ENCODE measurements at places on chromosomes 4 and X. TPM values are rescaled to one million over a fixed set of nuclear protein-coding genes. Genes with fewer than 3 reads are reported as not detected.
A peak's percentile ranks its signal among the peaks of the same experiment; 100 is the strongest.

The NFKB1 gene
- total RNA-seq = 37.6 TPM

The GC gene
- total RNA-seq = 0.35 TPM

The MSANTD1 gene
- 0.22 TPM for total RNA-seq

The HTATSF1 gene
- 59.4 TPM for total RNA-seq

The TLR2 gene
- total RNA-seq = 0.73 TPM

The FGF2 gene
- 0.04 TPM for total RNA-seq

The MGAT4D gene
- total RNA-seq = not detected

DNA sequence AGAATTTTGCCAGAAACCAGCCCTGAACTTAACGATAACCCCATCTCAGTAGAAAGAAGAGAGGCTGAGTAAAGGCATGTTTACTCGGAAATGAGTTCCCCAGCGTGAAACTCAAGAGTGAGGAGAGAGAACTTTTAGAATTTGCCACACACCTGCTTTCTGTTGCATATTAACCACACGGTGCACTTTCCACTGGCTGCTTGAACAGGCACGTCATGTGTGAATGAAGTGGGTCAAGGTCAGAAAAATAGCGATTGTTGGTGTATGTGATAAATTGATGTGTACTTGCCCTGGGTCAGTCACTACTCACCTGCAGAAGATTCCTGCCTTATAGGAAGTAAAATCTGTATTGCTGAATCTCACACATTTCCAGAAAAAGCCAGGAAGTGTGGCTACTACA lies 395.7 kb downstream of the TRIML1 start:
- peak; percentile 77 for DNase-seq
- no peaks in the 10 kb centered on the region for H3K36me3 ChIP-seq
- peaks cover 26% of the 10 kb centered on the region for H3K4me1 ChIP-seq

DNA sequence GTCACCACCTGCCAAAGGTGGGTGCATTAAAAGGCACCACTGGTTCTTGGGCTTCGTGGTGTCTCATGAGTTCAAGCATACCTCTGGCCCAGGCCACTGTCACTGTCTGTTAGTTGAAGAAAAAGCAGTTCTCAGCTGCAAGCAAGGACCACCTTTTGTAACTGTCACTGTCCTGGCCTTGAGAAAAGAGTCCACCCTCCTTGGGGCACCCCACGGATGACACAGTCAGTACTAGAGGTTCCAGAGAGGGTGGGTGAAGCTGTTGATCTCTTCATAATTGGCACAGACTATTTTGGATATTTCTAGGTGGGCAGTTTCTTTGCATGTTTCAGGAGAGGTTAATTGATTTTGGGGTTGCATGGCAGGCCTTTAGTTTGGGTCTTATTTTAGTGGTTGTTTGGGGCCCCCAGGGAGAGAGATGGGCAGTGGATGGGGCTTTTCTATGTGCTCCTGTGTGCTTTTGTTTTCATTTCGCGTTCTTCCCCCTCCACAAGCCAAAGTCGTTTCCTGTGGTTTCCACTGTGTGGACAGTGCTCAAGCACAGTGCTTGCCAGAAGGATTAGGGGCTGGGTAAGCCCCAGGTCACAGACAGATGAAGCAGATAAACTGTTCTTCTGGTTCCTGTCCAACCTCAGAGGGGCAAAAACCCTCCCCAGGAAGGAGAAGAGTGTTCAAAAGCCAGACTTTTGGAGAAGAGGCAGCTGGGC lies 156.2 kb upstream of the PPP1R2C start:
- no peak for DNase-seq
- no peaks in the 10 kb centered on the region for H3K36me3 ChIP-seq
- H3K27ac ChIP-seq = no peak overlapping the region
- no peaks in the 10 kb centered on the region for H3K27me3 ChIP-seq
- no peaks in the 10 kb centered on the region for H3K4me1 ChIP-seq

- no peaks in the 10 kb centered on the region for H3K27me3 ChIP-seq
- H3K4me3 ChIP-seq = no peak overlapping the region
- no peak for DNase-seq
- H3K36me3 ChIP-seq = peaks cover 1% of the 10 kb centered on the region
Measured at GRCh38 chr4:86957215-86957614, 22.4 kb downstream of the AFF1 start.

GRCh38 chr4:88706574-88706973 lies 8.9 kb upstream of the NAP1L5 start:
- no peak overlapping the region for H3K27ac ChIP-seq
- H3K4me1 ChIP-seq = no peaks in the 10 kb centered on the region
- H3K36me3 ChIP-seq = no peaks in the 10 kb centered on the region
- no peak overlapping the region for H3K4me3 ChIP-seq
- peak; percentile 53 for DNase-seq

- H3K36me3 ChIP-seq = peaks cover 18% of the 10 kb centered on the region
- no peak overlapping the region for H3K4me3 ChIP-seq
- DNase-seq = peak; percentile 13
- peaks cover 14% of the 10 kb centered on the region for H3K4me1 ChIP-seq
Measured at GRCh38 chr4:78426972-78427371, 124.6 kb upstream of the ANXA3 start.

DNA sequence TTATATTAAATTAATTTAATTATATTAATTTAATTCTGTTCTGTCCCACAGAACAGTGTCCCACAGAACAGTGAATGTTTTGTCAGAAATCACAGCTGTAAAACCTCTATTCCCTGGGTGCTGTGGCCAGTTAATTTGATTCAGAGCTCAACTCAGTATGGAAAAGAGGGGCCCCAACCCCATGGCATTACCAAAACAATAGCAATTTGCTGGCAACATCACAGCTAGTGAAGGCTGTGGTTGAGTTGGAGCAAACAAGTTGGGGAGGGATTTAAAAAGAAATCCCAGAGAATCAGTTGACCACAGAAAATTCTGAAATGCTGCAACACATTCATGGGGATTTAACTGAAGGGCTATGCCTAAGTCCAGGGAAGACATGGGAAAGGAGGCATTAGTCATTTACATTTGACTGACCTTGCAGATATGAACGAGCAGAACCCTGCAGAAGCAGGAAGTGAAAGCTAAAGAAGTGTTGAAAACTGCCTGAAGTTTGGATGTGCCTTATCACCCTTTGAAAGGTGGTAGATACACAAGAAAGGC lies 30.1 kb downstream of the PDHA2 start:
- H3K27ac ChIP-seq = no peak overlapping the region
- no peaks in the 10 kb centered on the region for H3K27me3 ChIP-seq
- no peak for DNase-seq
- H3K36me3 ChIP-seq = no peaks in the 10 kb centered on the region
- no peak overlapping the region for H3K4me3 ChIP-seq

DNA sequence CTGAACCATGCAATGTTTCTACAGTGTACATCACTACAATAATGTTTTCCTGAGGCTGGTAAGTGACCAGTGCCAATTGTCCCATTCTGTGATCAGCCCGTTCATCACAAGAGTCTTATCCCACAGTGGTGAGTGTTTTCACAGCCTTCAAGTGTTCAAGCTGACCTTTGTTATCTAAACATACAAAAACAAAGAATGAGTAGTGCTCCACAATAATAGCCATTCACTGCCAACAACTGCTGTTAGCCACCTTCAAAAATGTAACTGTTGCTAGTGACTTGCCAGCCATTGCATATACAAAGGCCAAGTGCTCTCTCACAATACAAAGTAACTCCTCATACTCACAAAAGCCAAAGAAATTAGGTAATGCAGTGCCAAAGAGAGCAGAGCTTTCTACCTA lies 1084.1 kb downstream of the FAM133A start:
- H3K36me3 ChIP-seq = no peaks in the 10 kb centered on the region
- no peak for DNase-seq
- H3K4me3 ChIP-seq = no peak overlapping the region

- H3K36me3 ChIP-seq = no peaks in the 10 kb centered on the region
- H3K27me3 ChIP-seq = no peaks in the 10 kb centered on the region
- no peak overlapping the region for H3K4me3 ChIP-seq
- DNase-seq = no peak
- H3K27ac ChIP-seq = no peak overlapping the region
Measured at GRCh38 chrX:22063284-22063683, 31.2 kb downstream of the PHEX start.

DNA sequence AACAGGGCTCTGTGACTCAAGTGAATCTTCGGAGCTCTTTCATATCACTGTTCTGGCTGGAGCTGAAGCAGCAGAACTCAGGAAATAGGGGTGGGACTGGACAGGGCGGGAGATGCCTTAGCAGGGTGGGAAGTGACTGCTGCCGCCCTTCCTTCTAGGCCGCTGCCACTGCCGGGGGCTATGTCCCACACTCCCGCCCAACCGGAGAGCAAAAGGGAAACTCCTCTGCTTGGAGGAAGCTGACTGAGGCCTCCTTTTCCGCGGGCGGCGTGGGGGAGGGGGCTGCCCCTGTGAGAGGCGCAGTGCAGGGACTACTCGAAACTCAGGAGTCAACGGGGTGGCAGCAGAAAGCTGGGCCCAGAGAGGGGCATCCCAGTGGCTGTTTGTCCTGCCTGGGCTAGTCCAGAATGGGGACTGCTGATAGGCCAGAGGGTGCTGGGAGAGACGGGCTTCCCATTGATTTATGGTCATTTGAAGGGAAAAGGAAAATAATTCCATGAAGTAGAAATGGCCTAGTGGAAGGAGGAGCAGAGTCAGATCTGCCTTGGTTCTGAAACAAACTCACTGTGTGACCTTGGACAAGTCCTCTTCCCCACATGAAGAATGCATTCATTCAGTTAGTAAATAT lies 36.9 kb downstream of the STARD8 start:
- H3K4me3 ChIP-seq = no peak overlapping the region
- H3K27ac ChIP-seq = no peak overlapping the region
- no peaks in the 10 kb centered on the region for H3K27me3 ChIP-seq
- DNase-seq = no peak

GRCh38 chrX:68115371-68115770 lies 317.9 kb downstream of the OPHN1 start:
- H3K27ac ChIP-seq = no peak overlapping the region
- no peaks in the 10 kb centered on the region for H3K36me3 ChIP-seq
- H3K4me3 ChIP-seq = no peak overlapping the region

DNA sequence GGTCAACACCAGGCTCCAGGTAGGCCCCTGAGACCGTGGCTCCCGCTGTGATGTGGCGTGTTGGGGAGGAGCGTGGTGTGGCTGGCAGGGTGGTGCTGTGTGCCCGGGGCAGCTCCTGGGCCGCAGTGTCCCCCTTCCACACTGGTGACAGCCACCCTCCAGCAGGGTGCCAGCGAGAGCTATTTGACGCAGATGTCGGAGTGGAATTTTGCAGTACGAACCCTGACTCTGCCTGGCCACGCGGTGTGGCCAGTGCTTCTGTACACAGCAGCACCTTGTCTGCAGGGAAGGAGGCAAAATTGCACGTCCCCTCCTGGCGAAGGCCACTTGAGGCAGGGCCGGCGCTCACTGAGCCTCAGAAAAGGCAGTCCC lies 53.2 kb downstream of the CPZ start:
- DNase-seq = no peak
- H3K36me3 ChIP-seq = no peaks in the 10 kb centered on the region
- no peak overlapping the region for H3K27ac ChIP-seq
- H3K4me3 ChIP-seq = no peak overlapping the region
- no peaks in the 10 kb centered on the region for H3K4me1 ChIP-seq

DNA sequence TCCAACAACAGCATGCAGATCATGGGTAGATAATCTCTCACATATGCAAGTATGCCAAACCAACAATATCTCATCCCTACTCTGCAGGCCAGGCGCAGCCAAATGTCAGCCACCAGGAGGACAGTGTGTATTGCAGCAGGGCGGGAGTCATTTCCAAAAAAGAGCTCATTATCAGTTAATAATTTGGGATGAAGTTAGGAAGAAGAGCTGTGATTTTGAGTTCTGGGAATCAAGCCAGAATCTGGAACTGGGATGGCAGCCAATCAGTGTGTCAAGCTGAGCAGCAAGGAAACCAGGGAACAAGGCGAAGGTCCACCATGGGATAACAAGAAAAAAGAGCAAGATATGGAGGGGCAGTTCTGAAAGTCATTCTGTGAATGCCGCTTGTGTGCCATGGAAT lies 88.2 kb upstream of the CAMK2D start:
- no peaks in the 10 kb centered on the region for H3K4me1 ChIP-seq
- H3K36me3 ChIP-seq = no peaks in the 10 kb centered on the region
- no peak overlapping the region for H3K27ac ChIP-seq

- no peak overlapping the region for H3K27ac ChIP-seq
- no peaks in the 10 kb centered on the region for H3K27me3 ChIP-seq
- H3K4me1 ChIP-seq = no peaks in the 10 kb centered on the region
- no peak overlapping the region for H3K4me3 ChIP-seq
- DNase-seq = no peak
Measured at GRCh38 chr4:88786011-88786410, 88.4 kb upstream of the NAP1L5 start.
